ENCODE measurements at places on chromosomes 7 and 10.

- DNase-seq = no peak
Observed at GRCh38 chr7:77460057-77460486, 43.9 kb upstream of the GSAP start.

GRCh38 chr10:7484456-7485243, 73.8 kb upstream of the SFMBT2 start:
- DNase-seq = no peak

GRCh38 chr10:86017841-86018734, 348.5 kb downstream of the GRID1 start:
- DNase-seq = no peak

GRCh38 chr7:98483276-98483963, 82.5 kb upstream of the BAIAP2L1 start:
- no peak for DNase-seq

- DNase-seq = no peak
Observed at GRCh38 chr10:24259365-24260130, 50.6 kb downstream of the KIAA1217 start.

GRCh38 chr7:1599640-1600395, 30.0 kb upstream of the PSMG3 start:
- no peak for DNase-seq

DNA sequence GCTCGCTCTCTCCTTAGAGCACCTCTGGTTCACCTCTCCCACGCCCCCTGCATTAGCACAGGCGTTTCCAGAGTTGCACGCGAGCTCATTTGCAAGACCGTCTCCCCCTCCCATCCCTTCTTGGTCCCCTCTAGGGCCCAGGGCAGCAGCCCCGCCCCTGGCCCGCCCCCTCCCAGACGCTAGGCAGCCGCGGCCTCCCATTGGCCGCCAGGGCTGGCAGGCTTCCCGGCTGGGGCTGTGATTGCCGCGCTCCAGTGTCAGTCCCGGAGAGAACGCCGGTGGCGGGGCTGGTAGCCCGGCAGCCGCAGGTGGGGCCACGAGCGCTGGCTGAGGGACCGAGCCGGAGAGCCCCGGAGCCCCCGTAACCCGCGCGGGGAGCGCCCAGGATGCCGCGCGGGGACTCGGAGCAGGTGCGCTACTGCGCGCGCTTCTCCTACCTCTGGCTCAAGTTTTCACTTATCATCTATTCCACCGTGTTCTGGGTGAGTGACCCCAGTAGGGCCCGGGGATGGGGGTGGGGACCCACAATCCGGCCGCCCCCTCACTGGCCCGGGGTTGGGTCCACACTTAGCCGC, at the start of gene TSPAN15:
TSS of gene TSPAN15 (plus strand) at position 257 of the 575 bp plus-strand sequence. CDS start at position 387, 130 bp downstream.
- DNase-seq = peak; percentile 81

GRCh38 chr10:35579116-35579515, 26.0 kb upstream of the GJD4 start:
- no peak for DNase-seq

DNA sequence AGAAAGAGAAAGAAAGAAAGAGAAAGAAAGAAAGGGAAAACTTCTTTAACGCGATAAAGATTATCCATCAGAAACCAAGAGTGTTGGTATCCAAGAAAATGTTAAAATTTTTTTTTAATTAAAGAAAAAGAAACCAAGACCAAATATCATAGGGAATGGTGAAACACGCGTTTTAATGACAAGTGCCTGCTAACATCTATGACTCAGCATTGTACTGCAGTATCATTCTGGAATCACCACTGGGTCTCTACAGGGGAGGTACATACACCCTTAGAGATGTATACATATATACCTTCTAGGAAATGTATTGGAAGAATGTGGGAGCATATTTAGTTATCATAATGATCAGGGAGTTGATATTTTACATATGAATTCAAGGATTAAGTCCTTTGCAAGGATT, 32.1 kb upstream of the PIK3AP1 start:
- DNase-seq = no peak

DNA sequence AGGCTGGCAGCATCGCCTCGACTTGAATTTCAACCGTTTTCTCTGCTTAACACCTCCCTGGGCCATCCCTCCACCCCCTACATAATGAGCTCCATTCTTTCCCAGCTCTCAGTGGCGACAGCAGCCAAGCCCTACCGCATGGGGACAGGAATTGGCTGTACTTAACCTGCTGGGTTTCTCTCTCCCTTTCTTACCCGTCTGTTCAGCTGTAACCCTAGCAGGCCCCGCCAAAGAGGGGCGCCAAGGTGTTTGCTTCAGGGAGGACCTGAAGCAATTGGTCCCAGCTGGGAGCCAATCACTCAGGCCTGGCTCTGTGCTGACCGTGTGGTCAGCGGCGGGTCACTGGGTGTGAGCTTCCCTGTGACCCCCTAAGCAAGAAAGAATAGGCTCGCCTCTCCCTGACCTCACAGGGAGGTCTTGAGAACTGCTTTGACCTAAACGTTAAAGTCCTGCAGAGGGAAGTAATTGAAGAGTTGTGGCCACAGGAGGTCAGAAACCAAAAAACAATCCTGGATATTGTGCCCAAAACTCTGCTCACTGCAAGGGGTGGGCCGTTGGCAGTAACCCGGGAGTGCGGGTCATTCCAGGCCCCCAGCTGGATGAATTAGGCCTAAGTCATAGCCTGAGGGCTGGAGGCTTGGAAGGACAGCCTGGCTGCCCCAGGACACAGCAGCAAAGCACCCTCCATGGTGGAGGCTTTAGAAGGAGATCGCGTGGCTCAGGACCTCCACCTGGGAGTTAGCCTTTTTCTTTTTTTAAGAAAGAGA, 114.6 kb downstream of the ITIH5 start:
- no peak for DNase-seq

DNA sequence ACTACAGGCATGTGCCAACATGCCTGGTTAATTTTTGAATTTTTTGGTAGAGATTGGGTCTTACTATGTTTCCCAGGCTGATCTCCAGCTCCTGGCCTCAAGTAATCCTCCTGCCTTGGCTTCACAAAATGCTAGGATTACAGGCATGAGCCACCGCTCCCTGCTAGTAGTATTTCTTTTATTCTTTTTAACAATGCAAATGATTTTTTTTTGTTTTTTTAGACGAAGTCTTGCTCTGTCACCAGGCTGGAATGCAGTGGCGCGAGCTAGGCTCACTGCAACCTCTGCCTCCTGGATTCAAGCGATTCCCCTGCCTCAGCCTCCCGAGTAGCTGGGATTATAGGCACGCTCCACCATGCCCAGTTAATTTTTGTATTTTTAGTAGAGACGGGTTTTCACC, 58.1 kb downstream of the SVIL start:
- DNase-seq = no peak

All from amygdala (tissue), 56 donors.